ENCODE measurements at places on chromosomes 16 and 17. TPM values are rescaled to one million over a fixed set of nuclear protein-coding genes. Genes with fewer than 3 reads are reported as not detected.

DNA sequence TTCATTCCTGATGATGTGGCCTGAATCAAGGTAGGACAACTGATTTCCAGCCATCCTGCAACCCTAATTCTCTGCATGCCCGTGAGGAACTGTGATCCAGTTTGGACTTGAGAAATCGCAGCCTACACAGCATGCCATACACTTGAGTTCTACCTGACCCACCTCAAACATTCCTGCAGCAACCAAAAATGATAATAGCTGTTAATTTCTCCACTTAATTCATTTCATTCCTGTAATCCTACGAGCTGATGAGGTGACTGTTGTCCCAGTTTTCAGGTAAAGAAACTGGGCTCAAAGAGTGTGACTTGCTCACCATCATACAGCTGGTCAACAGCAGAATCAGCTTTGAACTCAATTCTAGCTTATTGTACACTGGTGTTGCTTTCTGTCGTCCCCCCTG lies 2.2 kb upstream of the GAS7 start:
- DNase-seq: no peak

DNA sequence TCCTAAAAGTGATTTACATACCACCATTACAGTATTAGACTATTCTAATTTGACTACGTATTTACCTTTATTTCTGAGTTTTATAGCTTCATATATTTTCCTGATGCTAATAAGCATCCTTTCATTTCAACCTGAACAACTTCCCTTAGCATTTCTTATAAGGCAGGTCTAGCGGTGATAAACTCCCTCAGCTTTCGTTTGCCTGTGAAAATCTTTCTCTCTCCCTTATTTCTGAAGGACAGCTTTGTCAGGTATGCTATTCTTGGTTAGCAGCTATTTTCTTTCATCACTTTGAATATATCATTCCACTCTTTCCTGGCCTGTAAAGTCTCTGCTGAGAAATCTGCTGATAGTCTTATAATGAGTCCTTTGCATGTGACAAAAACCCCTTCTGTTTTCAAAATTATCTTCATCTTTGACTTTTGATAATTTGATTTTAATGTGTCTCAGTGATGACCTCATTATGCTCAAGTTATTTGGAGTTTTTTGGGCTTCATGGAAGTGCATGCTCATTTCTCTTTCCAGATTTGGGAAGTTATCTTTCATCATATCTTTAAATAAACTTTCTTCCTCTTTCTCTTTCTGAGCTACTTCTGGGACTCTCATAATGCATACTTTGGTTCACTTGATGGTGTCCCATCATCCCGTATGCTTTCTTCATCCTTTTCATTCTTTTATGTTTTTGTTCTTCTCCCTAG lies 285.4 kb upstream of the PMFBP1 start:
- no peak for DNase-seq

GRCh38 chr17:9419932-9420453 lies 155.6 kb downstream of the STX8 start:
- no peak for DNase-seq

DNA sequence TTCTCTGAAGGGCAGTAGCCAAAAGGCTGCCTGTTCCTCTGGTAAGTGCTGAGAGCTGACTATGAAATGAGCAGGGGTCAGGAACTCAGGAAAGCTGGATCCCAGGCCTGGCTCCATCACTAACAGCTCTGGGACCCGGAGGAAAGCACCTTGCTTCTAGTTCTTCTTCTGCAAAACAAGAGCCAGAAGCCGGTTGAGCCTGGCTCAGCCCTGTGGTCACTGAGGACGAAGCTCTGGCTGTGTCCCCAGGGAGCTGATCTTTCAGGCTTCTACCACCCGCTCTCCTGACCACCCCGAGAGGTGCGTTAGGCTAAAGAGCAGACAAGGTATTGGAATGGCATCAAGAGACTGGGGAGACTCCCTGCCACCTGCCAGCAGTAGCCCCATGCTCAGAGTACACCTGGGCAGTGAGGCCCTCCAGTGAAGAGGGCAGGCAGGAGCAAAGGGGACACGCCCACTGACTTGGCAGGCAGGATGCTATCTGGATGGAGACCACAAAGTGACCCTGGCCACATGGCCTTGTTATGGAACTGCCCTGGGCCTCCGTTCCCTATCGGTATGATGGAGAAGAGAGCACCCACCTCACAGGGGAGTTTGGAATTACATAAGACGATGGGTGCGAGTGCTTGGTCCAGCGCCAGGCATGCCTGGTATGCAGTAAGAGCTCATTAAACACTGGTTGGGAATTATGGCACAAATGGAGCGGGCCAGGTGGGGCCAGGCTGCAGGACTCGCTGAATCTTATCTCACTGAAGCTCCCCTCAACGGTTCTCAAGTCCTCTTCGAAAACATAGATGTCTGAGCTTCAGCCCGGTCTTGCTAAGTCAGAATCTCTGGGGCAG lies 61.4 kb downstream of the COG7 start:
- no peak for DNase-seq

GRCh38 chr16:78742501-78743283 lies 643.2 kb downstream of the WWOX start:
- peak; percentile 55 for DNase-seq

DNA sequence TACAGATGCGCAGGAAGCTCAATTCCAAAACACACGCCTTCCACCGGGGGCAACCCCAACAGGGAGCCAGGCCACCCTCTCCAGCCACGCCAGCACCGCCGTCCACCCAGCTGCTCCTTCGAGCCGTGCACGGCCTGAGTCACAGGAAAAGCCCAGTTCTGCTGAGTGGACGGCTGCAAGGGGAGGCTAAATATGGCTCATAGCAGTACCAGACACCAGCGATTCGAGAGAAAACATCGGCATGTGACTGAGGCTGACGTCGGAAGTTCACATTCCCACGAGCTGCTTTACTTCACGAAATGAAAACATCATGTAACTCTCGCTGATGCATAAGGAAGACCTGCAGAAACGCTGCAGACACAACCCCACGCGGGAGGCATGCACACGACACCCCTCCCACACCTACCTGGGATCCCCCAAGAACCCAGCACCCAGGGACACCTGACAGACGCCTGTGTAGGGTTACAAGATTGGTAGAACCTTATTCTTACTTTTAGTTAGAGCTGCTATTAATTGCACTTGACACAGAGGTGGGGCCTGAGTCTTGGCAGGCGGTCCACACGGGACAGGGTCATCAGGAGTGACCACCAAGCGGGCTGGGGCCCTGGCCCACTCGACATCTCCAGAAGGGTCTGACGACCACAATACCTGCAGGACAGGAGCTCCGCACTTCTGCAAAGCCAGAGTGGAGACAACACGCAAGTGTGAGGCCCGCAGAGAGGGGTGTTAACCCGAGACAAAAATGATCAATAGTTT lies 116.8 kb downstream of the ANKRD11 start:
- DNase-seq: no peak

DNA sequence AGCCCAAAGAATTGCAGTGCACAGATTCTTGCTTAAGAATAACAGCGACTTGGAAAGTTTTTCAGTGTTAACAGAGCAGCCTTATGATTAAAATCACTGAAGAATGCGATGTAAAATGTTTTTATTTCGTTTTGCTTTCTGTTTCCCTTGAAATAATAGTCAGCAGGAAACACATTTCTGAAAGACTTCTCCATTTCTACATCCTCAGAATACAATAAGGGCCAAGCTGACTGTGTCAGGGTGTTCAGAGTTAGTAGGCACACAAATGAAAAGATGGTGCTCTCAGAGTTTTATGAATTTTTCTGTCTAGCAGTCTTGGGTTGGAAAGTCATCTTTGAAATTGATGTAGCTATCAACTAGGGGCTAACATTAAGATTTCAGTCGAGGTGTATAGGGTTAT lies 582.9 kb upstream of the RBFOX1 start:
- no peak for DNase-seq

GRCh38 chr16:19389246-19389645 lies 28.4 kb upstream of the TMC5 start:
- DNase-seq: peak; percentile 61

DNA sequence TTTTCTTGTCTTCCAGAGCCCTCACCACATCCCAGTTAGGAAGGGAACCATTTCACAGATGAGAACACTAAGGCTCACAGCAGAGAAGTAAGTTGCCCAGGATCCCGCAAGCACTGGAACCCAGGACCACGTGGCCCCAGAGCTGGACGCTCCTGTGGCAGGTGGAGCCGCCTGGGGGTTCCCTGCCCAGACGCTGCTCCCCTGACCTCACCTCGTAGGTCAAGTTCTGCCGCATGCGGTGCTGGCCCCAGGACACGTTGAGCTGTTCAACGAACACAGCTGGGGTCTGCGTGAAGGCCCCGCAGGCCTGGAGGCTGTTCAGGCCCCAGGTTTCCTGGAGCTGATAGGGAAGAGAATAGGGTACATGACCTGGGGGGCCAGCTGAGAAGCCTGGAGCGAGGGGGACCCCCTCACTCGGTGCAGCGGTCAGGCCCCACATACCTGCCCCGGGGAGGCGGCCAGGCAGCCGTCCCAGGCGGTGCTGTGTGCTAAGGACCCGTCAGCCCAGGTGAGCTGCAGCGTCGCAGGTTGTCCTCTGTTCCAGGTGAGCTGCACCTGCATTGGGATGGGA lies 54.1 kb downstream of the RMI2 start:
- peak; percentile 12 for DNase-seq

DNA sequence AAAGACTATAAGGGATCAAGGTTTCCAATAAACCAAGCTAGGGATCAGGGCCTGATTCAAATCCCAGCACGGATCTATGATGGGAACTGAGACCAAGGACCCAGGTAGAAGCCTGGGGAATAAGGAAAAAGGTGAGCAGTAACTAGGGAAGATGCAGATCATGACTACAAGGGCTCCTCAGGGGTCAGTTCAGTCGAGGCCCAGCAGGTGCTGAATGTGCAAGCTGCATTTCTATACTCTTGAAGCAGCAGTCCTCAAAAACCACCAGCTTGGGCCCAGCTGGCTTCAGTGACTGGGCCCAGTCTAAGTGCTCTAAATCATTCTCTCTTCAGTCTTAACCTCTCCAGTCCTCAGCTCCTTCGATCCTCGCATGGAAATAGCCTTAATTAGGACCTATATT lies 228.8 kb upstream of the AXIN2 start:
- no peak for DNase-seq

DNA sequence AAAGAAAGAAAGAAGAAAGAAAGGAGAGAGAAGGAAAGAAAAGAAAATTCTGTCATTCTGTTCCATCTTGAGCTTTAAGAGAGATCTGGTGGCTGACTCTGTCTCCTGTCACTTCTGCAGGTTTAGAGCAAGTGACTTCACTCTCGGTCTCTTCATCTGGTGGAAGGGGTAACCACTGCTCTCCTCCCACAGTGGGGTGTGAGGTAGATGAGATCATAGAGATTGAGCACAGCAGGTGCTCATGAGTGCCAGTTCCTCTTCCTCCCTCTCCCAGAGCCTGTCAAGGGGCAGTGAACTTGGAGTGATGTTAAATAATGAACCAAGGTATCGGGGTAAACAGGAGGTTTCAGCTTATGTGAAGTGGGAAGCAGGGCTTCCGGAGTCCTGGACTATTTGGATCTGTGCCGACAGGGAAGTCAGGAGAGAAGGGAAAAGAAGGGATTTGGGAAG lies 47.7 kb downstream of the BEAN1 start:
- DNase-seq: no peak

DNA sequence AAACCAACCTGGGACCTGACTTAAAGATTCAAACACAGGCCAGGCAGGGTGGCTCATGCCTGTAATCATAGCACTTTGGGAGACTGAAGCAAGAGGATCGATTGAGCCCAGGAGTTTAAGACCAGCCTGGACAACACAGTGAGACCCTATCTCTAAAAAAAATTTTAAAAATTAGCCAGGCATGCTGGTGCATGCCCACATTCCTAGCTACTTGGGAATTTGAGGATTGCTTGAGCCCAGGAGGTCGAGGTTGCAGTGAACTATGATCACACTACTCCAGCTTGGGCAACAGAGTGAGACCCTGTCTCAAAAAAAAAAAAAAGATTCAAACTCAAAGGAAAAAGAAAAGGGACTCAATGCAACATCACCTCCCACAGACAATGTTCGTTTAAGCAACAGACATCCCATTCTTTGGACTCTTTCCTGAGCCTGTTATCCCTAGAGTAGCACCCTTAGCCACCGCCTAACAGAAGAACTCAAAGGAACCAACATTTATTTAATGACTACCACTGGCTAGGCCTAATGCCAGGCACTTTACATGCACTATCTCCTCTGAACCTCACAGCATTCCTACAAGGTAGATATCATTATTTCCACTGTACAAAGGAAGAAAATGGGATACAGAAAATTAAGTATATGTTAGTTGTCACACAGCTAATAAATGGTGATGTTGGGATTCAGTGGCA lies 12.7 kb downstream of the MYO18A start:
- DNase-seq: no peak

GRCh38 chr17:7466639-7467341 lies 12.6 kb downstream of the ZBTB4 start:
- DNase-seq: peak; percentile 81

- no peak for DNase-seq
Observed at GRCh38 chr16:61900482-61900881, 135.8 kb downstream of the CDH8 start.

GRCh38 chr17:62807812-62808575 lies at the start of gene MARCHF10:
Gene MARCHF10, minus strand, starts transcription at chr17:62808314. Its CDS starts 6,579 bp downstream, at chr17:62801735.
- DNase-seq: peak; percentile 24

GRCh38 chr16:56632156-56632847 lies at the start of gene MT1M:
Gene MT1M, plus strand, starts transcription at chr16:56632659. Its CDS starts 73 bp downstream, at chr16:56632732.
- DNase-seq: peak; percentile 85

GRCh38 chr16:57149391-57149790 lies 36.4 kb downstream of the PSME3IP1 start:
- DNase-seq: no peak

- DNase-seq: no peak
Observed at GRCh38 chr17:46796956-46797530, 21.4 kb downstream of the WNT3 start.

The CD300E gene
- total RNA-seq: 1.4 TPM

The ZFPM1 gene
- total RNA-seq: 7.0 TPM

The KRT20 gene
- not detected for total RNA-seq

The TMEM235 gene
- total RNA-seq: not detected

The KLHL10 gene
- total RNA-seq: 0.18 TPM

The RASD1 gene
- 35.3 TPM for total RNA-seq

The YBX2 gene
- total RNA-seq: 1.2 TPM

The HSBP1 gene
- total RNA-seq: 145 TPM

The KRT12 gene
- total RNA-seq: not detected

The KRTAP4-4 gene
- not detected for total RNA-seq

The SEPTIN1 gene
- total RNA-seq: 3.4 TPM

The CDH8 gene
- not detected for total RNA-seq

The LAT gene
- 2.4 TPM for total RNA-seq

The OR3A3 gene
- total RNA-seq: not detected
